AG04450 (cell line): ENCODE measurements at places on chromosomes 7 and 10.

- DNase-seq: no peak
Measured at GRCh38 chr7:5238500-5238899, 44.2 kb upstream of the SLC29A4 start.

- no peak for DNase-seq
Measured at GRCh38 chr10:125097409-125098070, 62.8 kb downstream of the CTBP2 start.

DNA sequence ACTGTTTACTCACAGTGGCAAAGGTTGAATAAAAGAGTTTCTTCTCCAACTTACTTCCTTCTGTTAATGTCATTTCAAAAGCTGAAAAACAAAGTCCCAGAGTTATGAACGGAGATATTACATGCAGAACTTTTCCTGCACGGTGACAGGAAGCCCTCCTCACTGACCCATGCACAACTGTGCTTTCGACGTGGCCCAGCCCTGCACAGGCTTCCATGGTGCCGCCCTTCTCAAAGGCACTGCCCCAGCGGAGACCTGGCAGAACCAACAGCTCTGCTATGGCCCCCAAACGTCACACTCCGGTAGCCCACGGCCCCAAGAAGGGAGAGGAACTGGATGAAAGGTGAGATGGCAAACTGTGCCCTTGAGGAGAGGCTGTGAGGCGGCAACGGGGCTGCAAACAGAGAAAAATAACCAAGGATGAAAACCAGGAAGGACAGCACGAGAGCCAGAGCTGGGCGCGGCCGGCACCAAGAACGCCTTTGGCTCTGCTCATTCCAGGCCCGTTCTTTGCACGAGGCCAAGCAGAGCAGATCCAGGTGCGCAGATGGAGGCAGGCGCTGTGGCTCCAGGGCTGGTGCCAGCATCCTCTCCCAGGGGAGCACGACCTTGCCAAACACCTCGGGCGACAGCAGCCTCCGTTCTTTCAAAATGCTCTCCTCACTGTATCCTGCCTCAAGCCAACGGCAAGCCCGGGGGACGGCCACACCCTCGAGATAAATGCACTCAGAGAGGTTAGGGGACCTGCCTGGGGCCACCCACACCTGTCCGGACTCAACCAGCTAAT lies 7.0 kb upstream of the FUOM start:
- DNase-seq: no peak

GRCh38 chr10:119378737-119379067 lies 163.8 kb downstream of the RGS10 start:
- no peak for DNase-seq

DNA sequence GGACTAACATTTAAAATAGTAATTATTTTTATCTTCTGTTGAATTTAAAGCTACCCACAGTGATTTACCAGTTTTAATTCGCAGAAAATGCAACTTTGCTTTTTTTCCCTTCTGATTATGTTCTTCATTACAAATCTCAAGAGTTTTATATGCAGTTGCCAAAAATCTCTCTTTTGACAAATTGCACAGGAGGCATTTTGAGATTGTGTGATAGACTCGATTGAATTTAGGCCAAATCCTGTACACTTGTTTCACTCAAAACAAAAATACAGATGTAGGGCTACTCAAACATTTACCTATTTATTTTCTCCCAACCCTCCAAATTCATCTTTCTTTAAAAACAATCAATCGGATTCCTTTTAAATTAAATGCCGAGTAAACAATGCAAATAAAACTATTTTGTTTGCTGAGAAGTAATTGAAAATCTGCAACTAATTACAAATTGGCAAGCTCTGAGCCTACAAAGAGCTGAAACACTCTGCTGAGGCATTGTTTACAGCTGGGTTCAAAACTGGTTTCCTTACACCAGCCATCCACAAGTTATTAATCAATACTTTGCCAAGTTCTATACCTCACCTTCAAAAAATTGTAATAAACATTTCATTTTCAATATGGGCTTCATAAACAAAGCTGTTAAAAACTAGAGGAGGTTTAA lies 214.9 kb upstream of the TCF7L2 start:
- no peak for DNase-seq

DNA sequence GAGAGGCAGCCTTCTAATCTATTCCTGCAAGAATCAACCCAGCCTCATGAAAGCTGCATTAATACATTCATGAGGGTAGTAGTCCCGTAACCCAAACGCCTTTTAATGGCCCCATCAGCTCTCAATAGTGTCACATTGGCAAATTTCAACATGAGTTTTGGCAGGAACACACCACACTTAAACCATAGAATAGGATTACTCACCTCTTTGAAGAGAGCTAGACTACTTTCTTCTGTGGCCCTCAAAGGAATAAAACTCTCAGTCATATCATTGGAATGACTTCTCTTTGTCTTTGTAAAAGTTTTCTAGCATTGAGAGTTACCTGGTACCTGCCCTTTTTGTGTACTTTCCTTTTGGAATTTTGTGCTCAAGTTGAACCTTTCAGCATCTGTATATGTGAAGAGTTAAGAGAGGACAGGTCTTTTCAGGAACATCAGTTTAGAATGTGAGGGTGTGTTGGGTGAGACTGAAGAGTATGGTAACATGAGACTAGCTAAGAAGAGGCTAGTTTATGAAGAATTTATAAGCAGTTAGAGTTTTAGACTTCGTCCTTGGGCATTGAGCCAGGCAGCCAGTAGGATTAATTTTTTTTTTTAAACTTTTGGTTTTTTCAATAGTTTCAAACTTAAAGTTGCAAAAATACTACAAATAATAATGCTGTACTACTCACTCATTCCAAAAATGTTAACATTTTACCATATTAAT lies 92.6 kb downstream of the MLLT10 start:
- DNase-seq: no peak

GRCh38 chr7:103702454-103702853 lies 256.4 kb upstream of the SLC26A5 start:
- no peak for DNase-seq

DNA sequence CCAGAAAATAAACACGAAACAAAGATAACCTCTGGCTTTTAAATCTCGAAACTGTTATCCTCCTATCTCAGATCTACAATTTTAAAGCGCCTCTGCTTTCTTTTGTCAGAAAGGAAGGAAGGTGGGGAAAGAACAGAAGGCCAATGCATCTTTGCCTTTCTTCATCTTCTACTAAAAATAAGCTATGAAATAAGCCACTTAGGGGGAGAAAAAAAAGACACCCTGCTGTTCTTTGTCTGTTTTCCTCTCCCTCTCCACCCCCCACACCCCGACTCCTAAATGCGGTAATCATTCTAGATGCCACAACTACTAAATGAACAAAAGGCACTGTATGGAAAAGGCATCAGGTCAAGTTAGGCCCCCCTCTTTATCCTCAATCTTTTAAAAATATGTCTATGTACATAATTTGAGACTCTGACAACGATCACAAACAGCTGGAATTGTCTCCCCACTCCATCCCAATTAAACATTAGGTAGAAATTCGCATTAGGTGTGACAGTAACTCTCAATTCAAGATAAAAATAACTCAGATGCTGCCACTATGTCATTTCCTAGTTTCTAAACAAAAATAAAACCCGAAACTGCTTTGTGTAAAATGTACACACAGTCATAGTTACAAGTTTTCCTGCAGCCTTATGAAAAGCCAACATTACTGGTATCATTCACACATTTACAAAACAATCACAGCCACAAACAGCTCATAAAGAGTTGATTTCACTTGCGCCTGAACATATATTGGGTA lies 2.4 kb downstream of the UBE2H start:
- DNase-seq: no peak

- no peak for DNase-seq
Measured at GRCh38 chr7:111708072-111708471, 145.8 kb upstream of the IMMP2L start.

GRCh38 chr10:119079599-119080520 lies 757 bp downstream of the EIF3A start:
- peak; percentile 34 for DNase-seq

DNA sequence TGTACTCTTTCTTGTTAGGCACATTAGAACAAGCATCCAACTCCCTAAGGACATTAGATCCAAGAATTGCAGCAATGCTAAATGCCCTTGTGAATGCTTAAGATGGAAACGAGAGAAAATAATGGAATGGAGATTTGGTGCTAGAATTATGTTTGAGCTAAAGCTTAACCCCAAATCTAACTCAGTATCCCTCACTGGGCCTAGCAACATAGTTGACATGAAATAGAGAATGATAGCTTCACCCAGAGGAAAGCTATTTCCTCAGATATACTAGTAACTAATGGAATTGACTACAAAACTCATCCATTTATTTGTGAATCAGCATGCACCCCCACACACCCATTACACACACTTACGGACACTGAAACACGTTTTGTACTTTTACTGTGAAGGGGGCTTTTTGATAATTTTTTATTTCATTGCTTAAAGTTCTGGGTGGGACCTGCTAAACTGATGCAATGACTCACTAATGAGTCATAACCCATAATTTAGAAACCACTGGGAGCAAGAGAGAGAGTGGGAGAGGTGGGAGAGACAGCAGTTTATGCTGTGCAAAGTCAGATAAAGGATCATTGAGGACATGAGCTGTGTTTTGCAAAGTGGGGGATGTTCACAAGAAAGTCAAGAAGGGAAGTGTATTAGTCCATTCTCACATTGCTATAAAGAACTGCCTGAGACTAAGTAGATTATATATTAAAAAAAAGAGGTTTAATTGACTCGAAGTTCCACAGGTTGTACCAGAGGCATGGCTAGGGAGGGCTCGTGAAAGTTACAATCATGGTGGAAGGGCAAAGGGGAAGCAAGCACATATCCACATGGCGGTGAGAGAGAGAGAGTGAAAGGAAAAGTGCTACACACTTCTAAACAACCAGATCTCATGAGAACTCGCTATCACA lies 382.7 kb downstream of the SFMBT2 start:
- DNase-seq: peak; percentile 7

- no peak for DNase-seq
Measured at GRCh38 chr7:40282858-40283257, 148.1 kb downstream of the SUGCT start.

DNA sequence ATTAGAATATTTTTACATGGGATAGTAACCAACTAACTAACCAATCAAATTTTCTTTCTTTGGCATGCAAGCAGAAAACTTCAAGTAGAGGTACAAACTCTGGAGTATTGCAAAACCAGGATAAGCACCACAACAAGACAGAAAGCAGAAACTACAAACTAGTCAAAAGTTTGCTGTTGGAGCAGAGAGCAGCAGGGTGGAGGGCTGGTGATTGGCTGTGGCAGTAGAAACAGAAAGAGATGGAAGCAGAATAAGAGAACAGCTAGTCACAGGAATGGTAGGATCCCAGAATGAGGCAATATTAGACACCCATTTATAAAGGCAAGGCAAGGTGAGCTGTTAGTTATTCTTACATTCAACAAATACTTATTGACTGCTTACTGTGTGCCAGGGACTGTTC lies 6.8 kb upstream of the MACC1 start:
- no peak for DNase-seq

GRCh38 chr10:31207636-31208035 lies 111.4 kb upstream of the ZEB1 start:
- no peak for DNase-seq

DNA sequence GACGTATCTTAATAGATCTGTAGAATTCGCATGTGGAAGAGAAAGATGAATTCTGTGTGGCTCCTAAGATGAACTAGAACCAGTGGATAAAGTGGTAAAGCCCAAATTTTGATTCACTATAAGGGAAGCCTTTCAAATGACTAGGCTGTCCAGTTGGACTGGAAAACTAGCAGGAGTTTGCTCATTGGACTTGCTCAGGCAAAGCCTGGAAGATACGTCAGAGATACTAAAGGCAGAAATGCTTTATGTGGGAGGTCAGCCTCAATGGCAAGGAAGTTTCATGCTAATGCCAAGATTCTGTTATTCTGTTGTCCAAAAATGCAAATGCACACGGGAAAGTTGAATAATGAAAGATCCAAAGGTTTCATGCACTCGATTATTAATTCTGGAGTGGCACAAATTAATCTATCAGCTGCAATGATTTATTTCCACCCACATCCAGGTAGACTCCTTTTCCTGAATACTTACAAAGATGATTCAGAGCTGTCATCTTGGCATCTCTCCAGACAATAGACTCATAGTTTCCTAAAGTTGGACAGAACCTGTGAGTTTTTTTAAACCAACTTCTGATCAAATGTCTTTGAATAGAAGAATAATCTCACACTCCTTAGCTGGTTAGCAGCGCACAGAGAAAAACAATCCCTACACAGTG lies 20.5 kb upstream of the PPP1R3C start:
- DNase-seq: no peak

GRCh38 chr7:2476776-2477446 lies 713 bp upstream of the GRIFIN start:
- no peak for DNase-seq

GRCh38 chr10:25078658-25079431 lies 62.4 kb downstream of the THNSL1 start:
- no peak for DNase-seq

DNA sequence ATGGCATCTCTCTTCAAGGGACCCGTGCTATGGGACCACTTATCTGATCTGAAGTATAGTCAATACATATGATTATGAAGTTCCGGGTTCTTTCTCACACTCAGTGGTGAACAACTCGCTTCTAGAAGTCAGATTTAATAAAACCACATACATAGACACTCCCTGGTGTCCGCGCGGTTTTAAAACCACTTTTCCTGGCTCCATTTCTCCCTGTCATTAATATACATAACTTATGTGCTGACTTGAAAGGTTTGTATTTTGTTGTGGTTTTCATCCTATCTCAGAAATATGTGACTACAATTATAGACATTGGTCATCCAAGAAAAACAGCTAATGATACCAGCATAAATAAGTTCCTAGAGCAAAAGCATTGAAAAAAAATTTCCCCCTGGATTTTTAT lies 34.0 kb downstream of the SVIL start:
- no peak for DNase-seq

DNA sequence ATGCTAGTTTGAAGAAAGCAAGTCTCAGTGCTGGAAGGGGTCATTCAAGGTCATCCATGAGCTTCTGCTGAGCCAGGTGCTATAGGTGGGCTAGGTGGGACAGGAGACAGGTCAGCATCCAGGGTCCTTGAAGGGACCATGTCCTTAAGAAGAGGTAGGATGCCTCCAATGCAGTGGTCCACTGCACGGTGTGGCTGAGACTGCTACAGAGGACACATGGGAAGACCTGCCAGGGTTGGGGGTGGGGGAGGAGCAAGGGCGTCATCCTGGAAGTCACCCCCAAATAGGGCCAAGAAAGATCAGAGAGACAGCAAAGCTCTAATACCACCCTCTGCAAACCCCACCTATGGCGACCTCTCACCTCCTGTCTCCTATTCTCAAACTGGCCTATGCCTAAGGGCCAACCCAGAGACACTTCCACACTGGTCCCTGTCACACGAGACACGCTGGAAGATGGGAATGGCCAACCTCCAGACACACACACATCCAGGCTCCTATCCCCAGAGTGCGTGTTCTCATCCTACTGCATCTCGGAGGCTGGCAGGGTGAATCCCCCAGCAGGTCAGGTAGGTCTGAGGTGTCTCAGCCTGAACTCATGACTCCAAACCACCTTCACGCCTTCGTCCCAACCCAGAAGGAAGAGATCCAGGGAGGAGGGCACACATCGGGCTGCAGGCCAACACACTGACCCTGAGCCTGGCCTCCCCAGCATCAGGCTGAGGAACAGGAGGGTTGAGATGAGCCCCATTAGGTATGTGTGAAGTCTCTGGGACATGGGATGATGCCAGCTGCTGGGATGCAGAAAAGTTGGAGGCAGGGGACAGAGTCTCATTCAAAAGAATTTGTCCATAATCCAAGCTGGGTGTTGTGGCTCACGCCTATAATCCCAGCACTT lies 5.6 kb upstream of the PPP1R35 start:
- DNase-seq: no peak
